GM18507 (cell line): ENCODE measurements at places on chromosomes 6 and 20.
A peak's percentile ranks its signal among the peaks of the same experiment; 100 is the strongest.

DNA sequence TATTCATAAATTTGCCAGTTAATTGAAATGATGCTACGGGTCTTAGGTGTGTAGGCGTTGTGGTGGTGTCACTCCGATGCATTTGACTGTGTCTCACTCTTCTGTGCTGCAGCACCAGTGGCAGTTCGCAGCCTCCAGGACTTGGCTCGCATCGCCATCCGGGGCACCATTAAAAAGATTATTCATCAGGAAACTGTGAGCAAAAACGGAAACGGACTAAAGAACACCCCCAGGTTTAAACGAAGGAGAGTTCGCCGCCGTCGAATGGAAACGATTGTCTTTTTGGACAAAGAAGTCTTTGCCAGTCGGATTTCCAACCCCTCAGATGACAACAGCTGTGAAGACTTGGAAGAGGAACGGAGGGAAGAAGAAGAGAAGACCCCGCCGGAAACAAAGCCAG is 17.6 kb downstream of the PCMTD2 start:
- DNase-seq: no peak

GRCh38 chr6:95431637-95432228 is 145.6 kb upstream of the MANEA start:
- no peak for DNase-seq

DNA sequence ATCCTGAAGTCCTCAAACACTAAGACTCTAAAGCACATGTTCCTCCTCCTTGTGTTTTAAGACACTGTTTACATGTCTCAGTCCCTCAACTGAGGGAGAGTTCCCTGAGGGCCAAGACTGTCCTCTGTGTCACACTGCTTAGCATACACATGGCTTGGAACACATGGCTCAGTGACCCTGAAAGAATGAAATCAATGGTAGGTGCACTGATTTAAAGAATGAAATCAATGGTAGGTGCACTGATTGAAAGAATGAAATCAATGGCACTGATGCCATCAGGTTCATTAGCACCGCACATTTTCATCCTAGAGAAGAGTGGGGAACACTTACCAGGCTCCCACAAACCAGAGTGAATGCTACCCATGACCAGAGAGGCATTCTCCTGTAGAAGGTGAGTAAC is 9.8 kb downstream of the TOMM34 start:
- no peak for DNase-seq

DNA sequence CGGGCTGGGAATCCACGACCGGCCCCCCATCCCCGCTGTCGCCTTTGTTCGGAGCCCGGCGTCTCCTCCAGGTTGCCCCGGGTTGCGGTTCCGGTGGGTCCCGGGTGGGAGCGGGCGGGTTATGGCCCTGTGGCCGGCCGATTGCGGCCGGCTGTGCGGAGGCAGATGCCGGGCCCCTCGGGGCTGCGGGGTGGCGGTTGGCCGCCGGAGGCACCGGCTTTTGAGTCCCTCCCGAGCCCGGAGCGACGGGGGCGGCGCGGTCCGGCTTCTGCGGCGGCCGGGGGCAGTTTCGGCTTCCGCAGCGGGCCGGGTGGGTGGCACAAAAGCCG is 431 bp downstream of the LOC128125822 start:
- no peak for DNase-seq

GRCh38 chr6:27872642-27873020 is 39.6 kb downstream of the OR2B2 start:
- DNase-seq: no peak

GRCh38 chr20:37928996-37929682 is 26.2 kb downstream of the VSTM2L start:
- no peak for DNase-seq

DNA sequence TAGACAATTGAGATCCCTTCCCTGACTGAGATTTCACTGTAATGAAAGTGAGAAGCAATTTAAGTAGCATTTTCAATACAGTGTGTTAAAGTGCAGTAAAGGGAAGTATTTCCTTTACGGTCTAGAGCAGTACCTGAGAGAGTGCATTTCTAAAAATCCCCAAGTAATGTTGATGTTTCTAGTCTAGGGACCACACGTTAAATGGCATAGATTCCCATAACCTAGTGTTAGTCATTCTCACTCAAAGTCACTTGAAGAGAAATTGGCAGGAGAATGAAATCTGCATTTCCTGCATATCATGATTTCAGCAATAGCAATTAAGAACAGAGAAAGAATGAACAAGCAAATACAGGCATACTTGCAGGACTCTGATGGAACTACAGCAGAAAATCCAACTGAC is 67.9 kb downstream of the CGA start:
- no peak for DNase-seq

DNA sequence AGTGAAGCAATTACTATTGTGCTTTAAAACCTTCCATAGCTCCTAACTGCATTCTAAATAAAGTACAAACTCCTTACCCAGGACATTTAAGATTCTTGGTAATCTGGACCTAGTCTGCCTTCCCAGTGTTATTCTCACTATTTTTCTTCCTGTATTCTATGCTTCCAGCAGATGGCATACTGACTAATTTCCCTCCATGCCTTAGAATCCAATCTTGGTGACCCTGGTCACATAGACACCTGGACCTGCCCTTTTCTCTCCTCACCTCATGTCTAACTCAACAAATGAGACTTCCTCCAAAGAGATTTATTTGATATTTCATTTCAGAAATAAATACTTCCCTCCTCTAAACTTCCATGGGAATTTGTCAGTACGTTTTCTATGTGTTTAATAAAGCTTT is 25.8 kb downstream of the ROS1 start:
- no peak for DNase-seq

GRCh38 chr6:87763276-87763675 is 61.2 kb upstream of the AKIRIN2 start:
- no peak for DNase-seq

- DNase-seq: no peak
These were observed 258.8 kb downstream of the GMDS start for GRCh38 chr6:1986454-1987243.

DNA sequence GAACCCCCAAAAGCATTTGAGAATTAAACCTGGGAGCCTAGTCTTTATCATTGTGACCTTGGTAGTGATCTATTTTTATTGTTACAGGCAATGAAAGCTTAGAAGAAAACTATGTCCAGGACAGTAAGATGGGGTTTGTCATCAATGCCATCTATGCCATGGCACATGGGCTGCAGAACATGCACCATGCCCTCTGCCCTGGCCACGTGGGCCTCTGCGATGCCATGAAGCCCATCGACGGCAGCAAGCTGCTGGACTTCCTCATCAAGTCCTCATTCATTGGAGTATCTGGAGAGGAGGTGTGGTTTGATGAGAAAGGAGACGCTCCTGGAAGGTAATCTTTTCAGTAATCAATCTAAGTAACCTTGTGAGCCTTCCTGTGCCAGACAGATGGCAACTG is 191.5 kb upstream of the RAB32 start:
- DNase-seq: no peak

- DNase-seq: no peak
These were observed 17.5 kb upstream of the KCNK16 start for GRCh38 chr6:39339868-39340550.

- DNase-seq: no peak
These were observed 117.5 kb upstream of the BEND6 start for GRCh38 chr6:56837322-56837894.

DNA sequence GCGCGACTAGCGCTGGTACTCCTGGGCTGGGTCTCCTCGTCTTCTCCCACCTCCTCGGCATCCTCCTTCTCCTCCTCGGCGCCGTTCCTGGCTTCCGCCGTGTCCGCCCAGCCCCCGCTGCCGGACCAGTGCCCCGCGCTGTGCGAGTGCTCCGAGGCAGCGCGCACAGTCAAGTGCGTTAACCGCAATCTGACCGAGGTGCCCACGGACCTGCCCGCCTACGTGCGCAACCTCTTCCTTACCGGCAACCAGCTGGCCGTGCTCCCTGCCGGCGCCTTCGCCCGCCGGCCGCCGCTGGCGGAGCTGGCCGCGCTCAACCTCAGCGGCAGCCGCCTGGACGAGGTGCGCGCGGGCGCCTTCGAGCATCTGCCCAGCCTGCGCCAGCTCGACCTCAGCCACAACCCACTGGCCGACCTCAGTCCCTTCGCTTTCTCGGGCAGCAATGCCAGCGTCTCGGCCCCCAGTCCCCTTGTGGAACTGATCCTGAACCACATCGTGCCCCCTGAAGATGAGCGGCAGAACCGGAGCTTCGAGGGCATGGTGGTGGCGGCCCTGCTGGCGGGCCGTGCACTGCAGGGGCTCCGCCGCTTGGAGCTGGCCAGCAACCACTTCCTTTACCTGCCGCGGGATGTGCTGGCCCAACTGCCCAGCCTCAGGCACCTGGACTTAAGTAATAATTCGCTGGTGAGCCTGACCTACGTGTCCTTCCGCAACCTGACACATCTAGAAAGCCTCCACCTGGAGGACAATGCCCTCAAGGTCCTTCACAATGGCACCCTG is 1.6 kb downstream of the TPBG start:
- no peak for DNase-seq

- DNase-seq: no peak
These were observed 16.2 kb upstream of the CHRNA4 start for GRCh38 chr20:63377256-63377941.

- DNase-seq: peak; percentile 15
These were observed 28.7 kb downstream of the CFAP206 start for GRCh38 chr6:87436435-87436834.

DNA sequence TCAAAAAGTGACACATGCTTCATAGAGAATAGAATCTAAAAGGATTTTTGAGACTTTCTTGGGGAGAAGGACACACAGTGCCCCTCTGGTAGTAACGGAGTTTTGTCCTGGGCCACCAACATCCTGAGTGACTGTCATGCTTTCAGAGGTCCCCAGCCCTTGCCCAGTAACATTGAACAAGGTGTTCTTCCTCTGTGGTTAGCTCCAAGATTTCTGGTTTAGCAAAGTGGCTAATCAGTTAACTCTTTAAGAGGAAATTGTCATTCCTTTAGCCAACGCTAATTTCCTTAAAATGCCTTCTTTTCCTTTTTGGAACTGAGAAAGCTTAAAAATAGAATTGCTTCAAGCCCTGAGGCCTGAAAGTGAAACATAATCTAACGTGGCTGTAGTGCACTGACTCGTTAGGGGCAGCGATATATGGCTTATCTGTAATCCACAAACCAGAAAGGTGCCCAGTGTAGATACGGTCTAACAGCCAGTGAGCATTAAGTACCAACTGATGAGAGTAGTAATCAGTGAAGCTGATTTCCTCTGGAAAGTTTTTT is 7.8 kb downstream of the E2F3 start:
- no peak for DNase-seq

GRCh38 chr20:20009784-20010253 is 7.3 kb upstream of the NAA20 start:
- DNase-seq: no peak

- DNase-seq: no peak
These were observed 47.6 kb downstream of the CDH4 start for GRCh38 chr20:61299618-61300017.

DNA sequence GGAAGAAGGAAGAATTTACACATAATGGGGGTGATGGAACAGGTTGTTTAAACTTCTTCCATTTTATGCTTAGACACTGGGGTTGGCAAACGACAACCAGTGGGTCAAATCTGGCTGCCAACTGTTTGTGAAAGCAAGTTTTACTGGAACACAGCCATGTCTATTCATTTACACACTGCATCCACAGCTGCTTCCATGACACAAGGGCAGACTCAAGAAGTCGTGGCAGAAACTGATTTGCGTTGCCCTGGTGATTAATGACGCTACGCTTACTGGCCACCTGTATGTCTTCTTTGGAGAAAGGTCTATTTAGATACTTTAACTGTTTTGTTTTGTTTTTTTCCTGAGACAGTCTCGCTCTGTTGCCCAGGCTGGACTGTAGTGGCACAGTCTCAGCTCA is 19.0 kb downstream of the CTCFL start:
- DNase-seq: no peak

DNA sequence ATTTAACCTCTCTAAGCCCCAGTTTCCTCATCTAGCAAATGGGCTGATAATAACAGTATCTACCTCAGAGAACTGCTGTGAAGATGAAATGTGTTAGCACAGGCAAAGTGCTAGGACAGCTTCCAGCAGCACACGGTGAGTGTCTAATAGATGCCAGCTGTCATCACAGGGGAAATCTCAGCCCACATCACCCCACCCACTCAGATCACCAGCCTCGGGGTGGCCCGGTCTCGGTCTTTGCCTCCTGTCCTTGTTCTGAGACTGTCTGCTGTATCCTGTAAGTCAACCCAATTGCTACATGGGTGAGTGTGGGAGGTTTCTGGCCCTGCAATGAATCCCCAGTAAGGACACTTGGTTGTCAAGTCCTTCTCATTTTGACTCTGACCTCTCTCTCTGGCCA is 99.5 kb upstream of the ZNFX1 start:
- no peak for DNase-seq

DNA sequence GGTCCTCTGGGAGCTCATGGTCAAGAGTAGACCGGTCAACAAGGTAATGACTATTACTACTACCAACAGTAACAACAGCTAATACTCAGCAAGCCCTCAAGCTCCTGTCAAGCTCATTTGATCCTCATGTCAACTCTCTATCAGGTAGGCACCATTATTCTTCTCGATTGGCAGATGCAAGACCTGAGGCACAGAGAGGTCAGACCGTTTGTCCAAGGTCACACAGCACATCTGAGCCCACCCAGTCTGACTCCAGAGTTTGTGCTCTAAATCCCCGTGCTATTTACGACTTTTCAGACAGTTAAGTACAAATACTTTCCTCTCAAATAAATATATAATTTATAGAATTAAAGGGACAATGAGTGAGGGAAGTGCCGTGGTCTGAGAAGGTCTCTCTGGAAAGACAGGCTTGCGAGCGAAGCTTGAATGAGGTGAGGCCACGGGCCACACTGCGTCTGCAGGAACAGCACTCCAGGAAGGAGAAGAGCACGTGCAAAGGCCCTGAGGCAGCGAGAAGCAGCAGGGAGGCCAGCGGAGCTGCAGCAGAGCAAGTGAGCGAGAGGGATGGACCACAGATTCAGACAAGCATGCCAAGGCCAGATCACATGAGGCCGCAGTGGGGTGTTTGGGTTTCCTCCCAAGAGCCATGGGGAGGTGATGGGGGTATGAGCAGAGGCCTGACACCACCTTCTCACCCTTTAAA is 117.3 kb downstream of the PREX1 start:
- DNase-seq: no peak

DNA sequence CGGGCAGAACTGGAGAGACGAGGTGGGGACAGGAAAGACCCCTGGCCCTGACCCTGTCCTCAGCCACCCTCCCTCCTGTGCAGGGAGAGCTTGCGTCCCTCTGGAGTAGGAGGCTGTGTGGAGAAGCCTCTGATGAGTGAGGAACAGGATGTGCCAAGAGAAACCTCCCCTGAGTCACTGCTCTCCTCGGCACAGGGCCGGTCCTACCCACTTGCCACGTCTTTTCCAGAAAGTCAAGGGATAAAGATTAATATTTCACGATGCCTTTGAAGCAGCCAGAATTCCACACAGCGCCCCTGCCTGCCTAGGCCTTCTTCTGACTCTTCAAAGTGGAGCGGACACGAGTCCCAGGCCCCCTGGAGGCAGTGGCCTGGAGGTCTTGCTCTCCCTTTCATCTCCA is 34.9 kb upstream of the THBS2 start:
- no peak for DNase-seq

GRCh38 chr20:47280668-47281067 is 75.8 kb downstream of the ZMYND8 start:
- no peak for DNase-seq

- DNase-seq: no peak
These were observed 28.0 kb downstream of the OSBPL2 start for GRCh38 chr20:62266340-62266739.
